ENCODE measurements at places on chromosomes 11 and 22.

GRCh38 chr22:19704355-19705015 lies 9.8 kb upstream of the SEPTIN5 start:
- no peak for DNase-seq

DNA sequence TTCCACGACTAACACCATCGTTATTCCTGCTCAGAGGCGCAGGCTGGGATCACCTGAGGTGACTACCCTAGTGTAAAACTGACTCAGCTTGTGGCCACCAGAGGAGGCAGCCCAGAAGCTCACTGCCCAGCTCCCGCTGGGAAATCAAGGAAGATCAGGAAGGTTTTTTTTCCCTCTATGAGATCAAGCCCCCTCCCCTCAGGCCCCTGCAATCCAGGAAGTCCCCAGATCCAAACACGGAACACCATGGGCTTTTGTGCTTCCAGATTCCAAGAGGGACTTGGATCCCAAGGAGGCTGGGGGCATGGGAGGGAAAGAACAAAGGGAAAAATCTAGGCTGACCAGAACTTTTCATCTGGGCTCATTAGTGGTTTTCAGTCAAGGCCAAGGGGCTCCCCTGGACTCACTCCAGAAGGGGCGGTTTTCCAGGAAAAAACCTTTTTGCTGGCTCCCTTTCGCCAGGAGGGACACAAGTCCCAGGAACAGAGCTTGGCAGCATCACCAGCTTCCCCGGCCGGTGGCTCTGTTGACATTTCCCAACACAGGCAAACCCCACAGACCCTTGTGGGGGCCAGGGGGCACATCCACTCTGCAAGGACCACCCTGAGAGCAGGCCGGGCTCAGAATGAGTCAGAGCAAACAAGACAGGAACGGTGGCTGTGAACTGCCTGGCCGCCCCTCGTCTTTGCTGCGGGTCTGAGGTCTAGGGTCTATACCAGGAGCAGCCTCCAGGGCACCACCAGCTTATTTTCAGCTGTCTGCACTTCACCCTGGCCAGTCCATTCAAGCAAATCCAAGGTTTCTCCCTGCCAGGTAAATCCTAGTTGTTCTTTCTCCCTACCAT lies 36.8 kb downstream of the MYH9 start:
- no peak for DNase-seq

DNA sequence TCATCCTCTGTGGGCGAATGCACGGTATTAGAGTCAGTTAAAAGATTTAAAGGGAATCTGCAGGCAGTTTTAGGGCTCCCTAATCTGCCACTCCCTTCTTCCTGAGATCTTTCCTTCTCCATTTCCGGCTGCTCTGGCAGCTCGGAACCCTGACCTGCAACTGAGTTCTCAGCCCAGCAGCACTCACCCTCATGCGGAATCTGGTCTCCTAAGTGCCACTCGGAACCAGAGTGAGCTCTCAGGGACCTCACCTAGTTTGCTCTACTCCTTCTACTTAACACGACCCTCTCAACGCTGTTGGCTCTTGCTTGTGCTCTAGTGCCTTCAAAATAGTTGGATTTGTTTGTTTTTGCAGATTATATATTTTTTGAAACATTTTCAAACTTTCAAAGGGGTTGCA lies 19.3 kb upstream of the IL10RA start:
- no peak for DNase-seq

GRCh38 chr22:29951791-29952413 lies 68.9 kb downstream of the MTMR3 start:
- no peak for DNase-seq

DNA sequence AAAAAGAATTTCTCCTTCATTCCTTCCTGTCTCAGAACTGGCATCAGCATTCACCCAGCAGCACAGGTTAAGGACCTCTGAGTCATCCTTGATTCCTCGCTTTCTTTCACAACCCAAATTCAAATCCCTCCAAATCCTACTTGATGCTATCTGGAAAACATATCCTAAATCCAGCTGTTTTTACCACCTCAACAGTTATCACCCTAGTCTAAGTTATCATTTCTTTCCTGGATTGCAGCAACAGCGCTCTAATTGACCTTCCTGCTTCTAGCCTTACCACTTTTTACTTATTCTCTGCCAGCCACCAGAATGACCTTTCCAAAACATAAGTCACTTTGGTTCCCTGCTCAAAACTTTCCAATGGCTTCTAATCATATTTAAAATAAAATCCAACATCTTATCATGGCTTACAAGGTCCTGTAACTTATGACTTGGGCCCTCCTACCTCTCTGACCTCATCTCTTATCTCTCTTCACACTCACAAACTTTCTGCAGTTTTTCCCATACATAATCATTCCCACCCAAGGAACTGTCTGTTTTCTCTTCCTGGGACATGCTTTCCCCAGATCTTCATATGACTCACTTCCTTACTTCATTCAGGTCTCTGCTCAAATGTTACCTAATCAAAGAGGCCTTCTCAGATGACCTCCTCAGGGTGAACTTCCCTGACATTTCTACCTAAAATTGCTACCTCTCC lies 119.4 kb downstream of the TTC28 start:
- DNase-seq: no peak

GRCh38 chr11:24934733-24935439 lies 438.0 kb downstream of the LUZP2 start:
- DNase-seq: no peak

GRCh38 chr11:876545-876944 lies 33.9 kb downstream of the TSPAN4 start:
- no peak for DNase-seq

- DNase-seq: no peak
Observed at GRCh38 chr11:116500026-116500946, 272.5 kb downstream of the BUD13 start.

- DNase-seq: peak; percentile 63
Observed at GRCh38 chr22:26671317-26672059, 14.1 kb downstream of the MIAT start.

- no peak for DNase-seq
Observed at GRCh38 chr11:33507967-33508366, 192.7 kb downstream of the C11orf91 start.

DNA sequence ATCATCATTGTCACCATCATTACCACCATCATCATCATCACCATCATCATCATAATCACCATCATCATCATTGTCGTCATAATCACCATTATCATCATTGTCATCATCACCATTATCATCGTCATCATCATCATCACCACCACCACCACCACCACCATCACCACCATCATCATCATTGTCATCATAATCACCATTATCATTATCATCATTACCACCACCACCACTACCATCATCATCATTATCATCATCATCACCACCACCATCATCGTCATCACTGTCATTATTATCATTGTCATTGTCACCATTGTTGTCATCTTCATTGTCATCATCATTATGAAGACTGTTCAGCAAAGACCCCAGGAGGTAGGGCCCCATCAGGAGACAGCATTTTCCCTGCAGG lies 33.3 kb downstream of the SMIM38 start:
- no peak for DNase-seq

DNA sequence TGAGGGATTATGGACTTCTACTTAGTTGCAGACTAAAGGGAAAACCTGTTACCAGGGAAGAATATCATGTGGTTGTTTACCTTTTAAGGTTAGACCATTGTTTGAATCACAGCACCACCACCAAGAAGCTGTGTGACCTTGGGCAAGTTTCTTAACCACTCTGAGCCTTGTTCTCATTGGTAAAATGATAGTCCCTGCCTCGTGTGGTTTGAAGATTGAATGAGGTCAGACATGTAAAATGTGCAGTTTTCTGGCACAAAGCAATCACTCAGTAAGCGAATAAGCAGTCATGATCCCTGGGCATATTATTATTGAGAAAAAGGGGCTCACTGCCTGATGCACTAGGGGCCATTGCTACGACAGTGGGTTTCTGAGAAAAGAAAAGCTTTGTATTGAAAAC lies 28.3 kb downstream of the MOV10L1 start:
- DNase-seq: no peak

- DNase-seq: no peak
Observed at GRCh38 chr22:40237788-40238424, 60.2 kb downstream of the TNRC6B start.

- no peak for DNase-seq
Observed at GRCh38 chr11:131899950-131900580, 529.6 kb downstream of the NTM start.

- DNase-seq: no peak
Observed at GRCh38 chr11:980438-981357, 55.0 kb downstream of the AP2A2 start.

- no peak for DNase-seq
Observed at GRCh38 chr22:23772315-23772648, 367 bp upstream of the MMP11 start.

GRCh38 chr11:80424012-80424695 lies 983.3 kb upstream of the TENM4 start:
- no peak for DNase-seq

DNA sequence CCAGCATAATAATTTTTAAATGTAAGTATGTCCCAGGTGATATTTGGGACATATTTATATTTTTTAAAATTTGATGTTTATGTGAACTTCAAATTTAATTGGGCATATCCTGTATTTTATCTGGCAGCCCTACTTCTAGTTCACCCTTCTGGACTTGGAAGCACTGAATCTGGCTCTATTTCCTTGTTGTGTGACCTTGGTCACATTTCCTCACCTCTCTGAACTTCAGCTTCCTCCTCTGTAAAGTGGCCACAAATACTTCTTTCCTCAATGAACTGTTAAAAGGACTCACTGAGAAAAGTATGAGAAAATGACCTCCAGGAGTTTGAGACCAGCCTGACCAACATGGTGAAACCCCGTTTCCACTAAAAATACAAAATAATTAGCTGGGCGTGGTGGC lies 8.1 kb upstream of the RNF185 start:
- DNase-seq: no peak

- DNase-seq: no peak
Observed at GRCh38 chr22:26577081-26577480, 12.9 kb downstream of the TPST2 start.

- DNase-seq: no peak
Observed at GRCh38 chr11:73235236-73235786, 17.2 kb downstream of the P2RY2 start.

DNA sequence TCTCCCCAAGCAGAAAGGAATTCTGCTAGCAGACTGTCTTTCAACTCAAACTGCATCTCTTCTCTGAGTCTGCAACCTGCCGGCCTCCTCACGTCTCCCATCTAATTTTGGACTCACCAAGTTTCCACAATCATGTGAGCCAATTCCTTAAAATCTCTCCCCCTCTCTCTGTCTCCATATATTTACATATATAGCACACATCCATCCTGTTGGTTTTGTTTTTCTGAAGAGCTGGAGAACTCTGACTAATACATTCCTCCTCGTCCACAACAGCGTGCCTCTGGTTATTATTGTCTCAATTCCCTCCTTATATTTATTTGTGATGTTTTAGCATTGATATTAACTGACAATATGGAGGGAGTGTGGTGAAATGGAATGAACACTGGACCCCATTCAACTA lies 29.6 kb upstream of the FJX1 start:
- no peak for DNase-seq

GRCh38 chr11:80900265-80900664 lies 1459.4 kb upstream of the TENM4 start:
- DNase-seq: no peak

- DNase-seq: no peak
Observed at GRCh38 chr22:20654343-20655208, 119.3 kb upstream of the SERPIND1 start.

DNA sequence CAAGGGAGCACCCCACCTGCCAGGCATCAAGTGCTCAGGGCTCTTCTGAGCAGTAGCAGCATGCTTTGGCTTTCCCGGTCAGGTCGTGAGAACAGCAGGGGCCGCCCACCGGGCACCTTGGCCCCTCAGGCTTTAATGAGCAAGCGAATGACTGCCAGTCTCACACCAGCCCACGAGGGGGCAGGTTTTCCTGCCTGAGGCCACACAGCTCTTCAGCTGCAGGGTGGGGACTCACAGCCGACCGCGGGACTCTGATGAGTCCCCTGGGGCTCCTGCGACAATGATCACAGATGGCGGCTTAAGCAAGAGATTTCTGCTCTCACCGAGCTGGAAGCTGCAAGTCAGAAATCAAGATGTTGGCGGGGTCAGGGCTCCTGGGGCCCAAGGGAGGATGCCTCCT lies 14.3 kb upstream of the FGF19 start:
- DNase-seq: no peak

DNA sequence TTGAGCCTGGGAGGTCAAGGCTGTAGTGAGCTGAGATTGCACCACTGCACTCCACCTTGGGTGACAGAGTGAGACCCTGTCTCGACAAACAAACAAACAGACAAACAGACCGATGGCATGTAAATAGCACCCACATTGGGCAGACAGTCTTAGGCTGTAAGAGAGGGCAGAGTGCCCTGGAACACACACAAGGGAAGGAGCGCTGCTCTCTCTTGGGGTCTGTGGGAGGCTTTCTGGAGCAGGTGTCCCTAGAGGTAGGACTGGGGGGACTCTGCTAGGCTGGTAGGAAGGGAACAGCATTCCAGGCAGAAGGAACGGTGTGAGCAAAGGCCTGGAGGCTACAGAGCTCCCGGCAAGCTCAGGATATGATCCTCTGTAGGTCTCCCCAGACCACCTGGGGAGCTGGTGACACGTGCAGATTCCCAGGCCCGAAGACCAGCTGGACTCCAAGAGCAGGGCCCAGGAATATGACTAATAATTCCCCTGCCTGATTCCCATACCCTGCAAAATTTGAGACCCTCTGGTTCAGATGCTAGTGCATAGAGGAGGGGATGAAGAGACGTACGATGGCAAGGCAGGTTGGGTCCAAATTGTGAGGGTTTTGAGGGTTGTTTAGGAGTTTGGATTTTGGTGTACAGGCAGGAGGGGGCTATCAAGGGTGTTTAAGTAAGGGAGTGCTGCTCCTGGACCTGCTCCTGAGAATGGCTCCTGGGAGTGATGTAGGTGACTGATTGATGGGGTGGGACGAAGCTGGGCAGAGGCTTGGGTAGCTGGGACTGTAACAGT lies 11.6 kb downstream of the SMIM38 start:
- DNase-seq: no peak

DNA sequence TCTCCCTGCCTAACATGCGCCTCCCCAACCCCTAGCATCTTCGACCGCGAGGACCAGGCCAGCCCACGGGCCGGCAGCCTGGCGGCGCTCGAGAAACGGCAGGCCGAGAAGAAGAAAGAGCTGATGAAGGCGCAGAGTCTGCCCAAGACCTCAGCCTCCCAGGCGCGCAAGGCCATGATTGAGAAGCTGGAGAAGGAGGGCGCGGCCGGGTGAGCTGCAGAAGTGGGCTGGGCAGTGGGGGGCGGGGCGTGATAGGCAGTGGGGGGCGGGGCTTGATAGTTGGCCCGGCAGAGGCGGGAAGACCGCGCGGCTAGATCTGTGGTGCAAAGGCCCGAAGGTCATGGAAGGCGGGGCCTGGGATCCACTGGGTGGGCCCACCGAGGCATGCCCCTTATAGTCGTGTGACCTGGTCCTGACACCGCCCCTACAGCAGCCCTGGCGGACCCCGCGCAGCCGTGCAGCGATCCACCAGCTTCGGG lies 8.7 kb downstream of the SELENOM start:
- DNase-seq: no peak

DNA sequence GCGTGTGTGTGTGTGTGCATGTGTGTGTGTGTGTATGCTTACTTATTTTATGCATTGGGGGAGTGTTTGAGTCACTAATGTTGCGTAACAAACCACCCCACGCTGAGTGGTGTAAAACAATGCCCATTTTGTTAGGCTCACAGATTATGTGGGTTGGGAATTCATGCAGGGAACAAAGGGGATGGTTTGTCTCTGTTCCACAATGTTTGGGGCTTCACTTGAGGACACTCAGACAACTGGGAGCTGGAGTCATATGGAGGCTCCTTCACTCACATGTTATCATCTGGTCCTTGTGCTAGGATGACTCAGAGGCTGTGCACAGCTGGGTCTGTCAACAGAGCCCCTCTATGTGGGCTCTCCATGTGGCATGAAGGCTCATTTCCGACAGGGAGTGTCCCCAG lies 51.3 kb upstream of the LARGE1 start:
- no peak for DNase-seq

- DNase-seq: no peak
Observed at GRCh38 chr11:116865696-116866095, 28.3 kb upstream of the APOA1 start.

Data from T-helper 1 cell (primary cell).